Stimulated activated CD4-positive, alpha-beta T cell treated with anti-CD3 and anti-CD28 coated beads, TNF-alpha, amount 100 ng/mL, for 4 hours (primary cell): ENCODE measurements at places on chromosomes 7 and 10.

- DNase-seq = no peak
Observed at GRCh38 chr10:100658269-100658668, 87.1 kb upstream of the PAX2 start.

DNA sequence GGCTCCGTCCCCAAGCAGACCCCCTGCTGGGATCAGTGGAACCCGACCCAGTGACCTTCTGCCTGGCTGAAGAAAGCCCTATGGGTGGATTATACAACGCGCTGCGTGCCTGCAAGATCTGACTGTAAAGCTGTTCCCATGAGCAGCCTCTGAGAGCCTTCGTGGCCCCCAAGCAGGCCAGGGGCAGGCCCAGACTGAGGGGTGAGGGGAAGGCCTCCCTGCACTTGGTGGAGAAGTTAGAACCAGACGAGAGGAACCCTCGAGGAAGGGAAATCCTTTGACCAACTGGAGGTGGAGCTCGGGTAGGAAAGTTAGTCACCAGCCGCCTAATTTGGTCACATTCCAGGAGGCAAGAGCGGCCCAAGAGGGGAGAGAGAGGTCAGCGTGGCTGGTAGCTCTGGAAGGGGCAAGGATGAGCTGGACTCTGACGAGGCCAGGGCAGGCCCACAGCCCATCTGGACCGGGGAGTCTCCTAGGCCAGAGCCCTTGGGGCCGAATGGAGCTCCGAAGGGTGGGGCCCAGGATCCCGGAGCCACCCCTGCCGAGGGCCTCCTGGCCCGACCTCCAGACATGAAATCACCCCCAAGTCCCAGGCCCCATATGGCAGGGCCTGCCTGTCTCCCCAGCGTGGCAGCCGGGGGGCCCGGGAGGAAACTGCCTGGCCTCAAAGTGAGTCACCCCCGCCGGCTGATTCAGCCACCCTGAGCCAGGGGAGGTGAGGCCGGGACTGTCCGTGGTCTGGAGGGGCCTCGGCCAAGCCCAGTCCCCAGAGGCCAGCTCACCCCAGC lies 23.3 kb upstream of the PDGFA start:
- no peak for DNase-seq

GRCh38 chr7:152354061-152354460 lies 81.7 kb downstream of the KMT2C start:
- DNase-seq = no peak

- DNase-seq = no peak
Observed at GRCh38 chr10:48469516-48470020, 135.3 kb downstream of the ARHGAP22 start.

GRCh38 chr7:101171442-101171837 lies 6.1 kb upstream of the VGF start:
- no peak for DNase-seq

DNA sequence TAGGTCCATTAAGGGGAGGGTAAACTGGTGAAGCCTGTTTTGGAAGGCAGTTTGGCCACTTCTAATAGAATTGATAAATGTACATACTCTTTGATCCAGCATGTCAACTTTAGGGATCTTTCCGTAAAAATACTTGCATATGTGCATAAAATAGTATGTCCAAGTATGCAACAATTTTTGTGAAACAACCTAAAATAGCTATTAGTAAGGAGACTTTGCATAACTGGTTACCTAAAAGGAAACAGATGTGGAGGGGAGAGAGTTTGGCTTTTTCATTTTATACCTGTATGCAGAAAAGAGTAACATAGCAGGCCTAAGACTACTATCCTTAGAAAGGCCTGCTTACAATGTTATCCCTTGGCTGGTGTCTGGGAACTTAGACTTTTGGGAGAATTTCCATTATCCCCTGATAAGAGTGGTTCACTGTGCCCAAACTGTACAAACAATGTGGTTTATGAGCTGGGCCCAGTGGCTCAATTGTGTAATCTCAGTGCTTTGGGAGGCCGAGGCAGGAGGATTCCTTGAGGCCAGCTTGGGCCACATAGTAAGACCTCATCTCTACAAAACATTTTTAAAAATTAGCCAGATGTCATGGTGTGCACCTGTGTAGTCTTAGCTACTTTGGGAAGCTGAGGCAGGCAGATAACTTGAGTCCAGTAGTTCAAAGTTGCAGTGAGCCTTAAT lies 21.3 kb downstream of the PTPN12 start:
- DNase-seq = no peak

DNA sequence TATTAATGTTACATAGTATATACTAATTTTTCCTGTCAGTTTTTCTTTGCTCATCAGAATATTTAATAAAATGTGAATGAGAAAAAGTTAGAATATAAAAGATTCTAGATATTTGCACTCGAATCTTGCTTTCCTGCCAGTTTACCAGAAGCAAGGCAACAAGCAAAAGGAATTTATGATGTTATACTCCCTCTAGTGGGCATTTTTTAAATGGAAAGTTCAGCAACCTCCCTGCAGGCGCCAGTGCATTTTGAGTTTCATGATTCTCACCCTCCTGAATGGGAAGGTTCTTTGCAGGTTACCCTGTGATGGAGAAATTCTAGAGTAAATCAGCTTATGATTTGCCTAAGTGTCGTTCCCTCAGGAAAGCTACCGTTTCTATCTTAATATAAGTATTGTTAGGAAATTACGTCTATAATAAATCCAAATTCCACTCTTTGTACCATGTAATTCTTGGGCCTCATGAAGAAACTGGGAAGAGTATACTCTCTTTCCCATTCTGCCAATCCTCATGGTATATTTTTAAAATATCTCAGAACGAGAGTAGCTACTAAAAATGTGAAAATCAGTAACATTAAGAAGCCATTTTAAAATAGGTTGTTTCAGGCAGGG lies 350.0 kb downstream of the CRPPA start:
- DNase-seq = no peak

- DNase-seq = no peak
Observed at GRCh38 chr10:111967547-111967946, 216.0 kb downstream of the GPAM start.

DNA sequence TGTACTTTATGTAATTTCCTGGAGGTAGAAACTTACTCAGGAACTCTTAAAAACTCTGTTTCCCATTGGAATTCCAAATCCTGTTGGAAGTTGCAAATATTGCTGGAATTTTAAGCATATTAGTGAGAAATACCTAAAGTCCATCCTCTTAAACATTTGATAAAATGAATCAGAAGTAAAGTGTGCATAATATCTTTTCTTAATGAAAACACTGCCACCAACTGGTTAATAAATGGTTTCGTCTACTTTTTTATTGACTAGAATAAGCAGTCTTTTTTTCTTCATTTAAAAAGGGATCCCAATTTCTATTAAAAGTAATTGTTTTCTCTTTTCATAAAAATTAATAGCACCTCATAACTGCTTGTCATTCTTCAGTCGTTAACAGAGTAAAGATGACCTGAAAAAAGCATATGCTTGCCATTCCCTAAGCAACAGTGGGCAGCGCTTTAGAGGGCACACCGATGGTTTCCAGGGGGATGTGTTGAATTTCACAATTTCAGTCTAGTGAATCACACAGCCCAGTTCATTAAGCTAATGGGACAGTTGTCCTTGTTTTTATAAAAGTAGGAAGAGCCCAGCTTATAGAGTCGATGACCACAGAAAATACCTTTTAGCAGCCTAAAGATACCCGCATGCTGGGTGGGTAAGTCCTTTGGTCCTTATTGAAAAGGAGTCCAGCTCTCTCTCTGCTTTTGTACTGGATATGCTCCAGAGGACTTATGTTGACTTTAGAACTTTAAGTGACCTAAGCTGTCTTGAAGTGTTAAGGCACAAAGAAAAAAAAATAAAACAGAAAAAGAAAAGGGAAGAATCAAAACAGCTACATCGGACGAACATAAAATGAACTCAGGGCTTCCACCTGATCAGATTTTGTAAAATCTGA lies 28.5 kb downstream of the NPS start:
- DNase-seq = no peak

DNA sequence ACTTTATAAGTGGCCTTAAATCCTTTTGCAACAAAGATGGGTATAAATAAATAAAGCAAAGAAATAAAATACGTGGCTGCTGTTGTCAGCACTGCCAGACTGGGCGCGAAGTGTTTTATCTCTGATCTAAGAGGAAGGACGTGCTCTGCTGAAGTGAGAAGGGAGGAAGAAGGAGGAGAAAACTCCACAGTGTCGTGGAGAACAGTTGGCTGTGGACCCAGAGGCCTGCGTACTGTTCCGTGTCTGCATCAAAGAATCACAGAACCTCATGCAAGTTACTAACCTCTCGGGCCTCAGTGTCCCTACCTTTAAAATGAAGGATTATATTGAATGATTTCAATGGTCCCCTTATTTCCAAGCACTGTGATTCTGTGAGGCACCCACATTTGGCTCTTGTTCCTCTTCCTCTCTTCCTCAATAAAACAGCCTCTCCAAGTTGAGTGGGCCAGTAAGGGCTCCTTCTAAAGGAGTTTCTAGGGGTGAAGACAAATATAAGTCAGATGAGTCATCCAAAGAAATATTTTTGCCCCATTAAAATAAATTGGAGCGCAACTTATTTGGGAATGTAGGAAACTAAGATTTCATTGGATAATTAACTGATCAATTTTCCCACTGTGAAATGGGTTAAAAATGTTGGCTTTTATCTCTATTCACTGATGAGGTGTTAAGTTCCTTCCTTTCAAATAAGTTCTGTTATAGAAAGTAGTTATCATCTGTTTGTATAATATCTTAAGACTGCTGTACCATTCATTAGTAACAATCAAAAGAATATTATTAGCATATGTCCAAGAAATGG lies 126.9 kb upstream of the EFCAB10 start:
- no peak for DNase-seq

- DNase-seq = no peak
Observed at GRCh38 chr10:103548006-103548405, 54.5 kb downstream of the NEURL1 start.

DNA sequence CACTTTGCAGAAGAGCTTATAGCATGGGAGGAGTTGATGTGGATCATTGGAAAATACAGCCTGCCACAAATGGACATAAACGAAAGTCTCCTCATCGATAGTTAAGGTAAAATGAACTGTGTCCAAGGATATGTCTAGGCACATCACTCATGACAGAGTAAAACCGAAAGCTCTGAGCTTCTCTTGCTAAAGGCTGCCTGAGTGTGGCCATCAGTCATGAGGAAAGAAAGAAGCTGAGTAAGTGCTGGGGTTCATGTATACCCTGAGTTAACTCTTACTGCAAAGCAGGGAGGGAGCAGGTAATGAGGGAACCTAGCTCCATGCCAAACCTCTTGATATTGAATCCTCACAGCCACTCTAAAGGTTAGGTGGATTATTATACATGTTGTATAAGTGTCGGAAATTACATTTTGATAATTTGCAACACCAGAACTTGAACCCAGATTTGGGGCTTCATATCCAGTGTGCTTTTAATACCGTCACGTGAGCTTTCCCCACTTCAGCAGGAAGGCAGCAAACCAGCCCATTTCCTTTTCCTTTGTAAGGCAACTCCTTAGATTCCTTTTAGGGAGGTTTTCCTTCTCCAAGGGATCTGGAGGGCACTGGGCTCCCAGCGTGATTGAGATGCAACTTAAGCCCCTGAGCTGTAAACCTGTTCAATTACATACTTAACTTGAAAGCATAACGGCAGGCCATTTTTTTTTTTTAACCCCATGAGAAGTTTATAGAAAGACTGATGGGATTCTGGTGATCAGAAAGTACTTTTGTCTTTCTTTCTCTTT lies 215.0 kb downstream of the PHF14 start:
- DNase-seq = no peak

- DNase-seq = no peak
Observed at GRCh38 chr10:79910344-79910743, 38.6 kb downstream of the SFTPD start.

- DNase-seq = no peak
Observed at GRCh38 chr7:97499204-97499603, 232.7 kb upstream of the TAC1 start.
